ENCODE measurements at places on chromosomes 2 and 18.

- DNase-seq = no peak
Observed at GRCh38 chr2:135641156-135642068, 100.2 kb upstream of the UBXN4 start.

DNA sequence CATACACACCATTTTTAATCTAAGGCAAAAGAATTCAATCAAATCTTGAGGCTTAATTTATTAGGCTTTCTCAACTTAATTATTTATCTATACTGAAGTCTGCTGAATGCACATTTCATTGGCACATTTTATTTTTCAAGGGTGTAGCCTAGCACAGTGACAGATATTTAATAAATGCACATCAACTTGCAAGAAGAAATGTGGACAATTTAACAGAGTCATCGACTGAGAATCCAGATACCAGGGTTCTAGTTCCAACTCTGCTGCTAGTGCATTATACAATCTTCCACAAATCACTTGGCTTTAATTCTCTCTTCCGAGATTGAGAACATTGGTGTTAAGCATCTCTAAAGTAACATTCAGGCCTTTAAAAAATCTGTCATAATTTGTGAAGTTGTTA lies 88.5 kb upstream of the RBBP8 start:
- DNase-seq = no peak

- no peak for DNase-seq
Observed at GRCh38 chr2:172248785-172249187, 146.1 kb upstream of the DLX2 start.

DNA sequence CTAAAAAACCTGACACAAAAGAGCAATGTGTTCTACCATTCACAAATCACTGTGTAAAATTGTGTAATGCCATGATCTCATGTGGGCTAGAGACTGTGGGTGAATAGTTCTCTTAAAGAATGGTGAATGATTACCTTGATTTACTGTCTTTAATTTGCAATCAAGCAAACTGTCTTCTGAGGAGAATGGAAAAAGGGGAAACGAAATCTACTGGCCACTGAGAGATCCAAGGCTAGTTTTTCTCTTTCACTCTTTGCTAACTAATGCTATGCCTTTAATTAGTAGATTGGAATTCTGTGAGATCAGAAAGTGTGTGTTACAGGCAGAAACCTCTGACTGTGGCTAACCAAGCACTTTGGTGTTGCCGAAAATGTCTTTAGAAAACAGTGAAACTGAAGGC lies 422.7 kb downstream of the TGIF1 start:
- no peak for DNase-seq

DNA sequence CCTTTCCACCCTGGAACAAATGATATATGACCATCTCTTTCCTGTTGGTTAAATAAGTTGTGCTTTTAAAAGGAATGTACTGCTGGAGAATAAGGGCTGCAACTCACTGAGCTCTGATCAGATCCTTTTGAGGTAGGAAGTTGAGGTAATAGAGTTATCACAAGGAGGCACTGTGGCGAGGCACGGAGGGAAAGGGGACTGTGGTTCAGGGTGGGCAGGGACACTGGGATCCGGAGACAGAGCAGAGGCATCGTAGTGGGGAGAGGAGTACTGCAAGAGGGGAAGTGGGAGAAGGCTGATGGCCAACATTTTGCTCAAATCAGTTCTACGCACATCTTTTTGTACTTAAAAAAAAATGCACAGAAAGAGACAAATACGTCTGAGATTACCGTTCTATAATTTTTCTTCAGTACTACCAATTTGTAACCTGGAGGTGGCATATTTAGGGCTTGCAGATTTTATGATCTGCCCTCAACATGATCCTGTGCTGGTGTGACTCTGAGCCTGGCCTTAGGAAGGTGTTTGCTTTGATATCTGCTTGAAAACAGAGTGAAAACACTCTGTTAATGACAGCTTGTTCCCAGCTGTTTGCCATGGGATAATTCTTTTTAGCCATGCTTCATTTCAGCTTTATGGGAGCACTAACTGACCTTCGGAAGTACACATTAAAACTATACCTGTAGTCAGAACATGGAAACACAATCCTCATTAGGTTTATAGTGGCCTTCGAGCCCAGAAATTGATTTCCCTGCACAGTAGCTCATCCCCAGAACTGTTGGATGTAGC lies 168.1 kb downstream of the KCNE4 start:
- DNase-seq = no peak

DNA sequence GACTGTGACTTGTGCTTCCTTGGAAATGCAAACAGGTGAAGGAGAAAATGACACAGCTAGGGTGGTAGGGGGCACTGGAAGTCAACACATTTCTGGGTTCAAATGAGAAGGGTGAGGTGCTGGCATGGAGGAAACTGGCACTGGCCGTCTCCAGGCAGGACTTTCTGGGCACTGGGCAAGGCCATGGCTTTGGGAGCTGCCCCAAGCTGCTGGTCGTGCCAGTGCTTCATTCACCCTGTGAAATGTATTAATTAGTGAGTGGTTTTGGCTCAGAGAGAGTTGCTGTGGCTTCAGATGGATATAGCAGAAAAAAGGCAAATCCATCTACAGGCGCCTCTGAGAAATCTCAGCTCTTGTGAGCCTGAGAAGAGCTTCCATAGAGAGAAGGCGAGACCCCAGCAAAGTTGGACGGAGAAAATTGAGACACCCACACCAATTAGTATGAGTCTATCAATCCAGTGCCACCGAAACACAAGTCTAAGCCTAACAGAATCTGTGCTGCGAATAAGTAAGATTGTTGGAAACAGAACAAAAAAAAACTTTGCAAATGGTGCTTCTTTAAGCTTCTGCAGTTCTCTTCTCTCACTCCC lies 202.1 kb upstream of the TNP1 start:
- DNase-seq = no peak

DNA sequence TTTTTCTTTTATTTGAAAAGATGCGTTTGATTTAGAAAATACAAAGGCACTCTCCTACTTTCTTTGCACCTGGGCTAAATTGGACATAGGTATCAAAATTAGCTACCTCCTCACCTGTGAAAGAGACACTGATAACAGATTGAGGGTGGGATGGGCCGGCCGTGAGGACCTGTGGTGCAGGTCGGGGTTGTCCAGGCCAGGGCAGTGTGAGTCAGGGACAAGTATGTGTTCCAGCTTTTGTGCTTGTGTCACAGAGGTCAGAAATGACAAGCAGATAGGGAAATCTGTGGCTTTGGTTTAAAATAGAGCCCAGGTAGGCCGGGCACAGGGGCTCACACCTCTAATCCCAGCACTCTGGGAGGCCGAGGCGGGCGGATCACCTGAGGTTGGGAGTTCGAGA lies 22.6 kb downstream of the MYL12B start:
- no peak for DNase-seq

GRCh38 chr2:239013678-239013976 lies 165.7 kb downstream of the TWIST2 start:
- DNase-seq = no peak

GRCh38 chr2:18518116-18519111 lies 42.0 kb downstream of the RDH14 start:
- no peak for DNase-seq

GRCh38 chr2:160650196-160651118 lies 156.8 kb upstream of the RBMS1 start:
- no peak for DNase-seq

GRCh38 chr2:149155196-149155969 lies 116.9 kb downstream of the LYPD6B start:
- no peak for DNase-seq

DNA sequence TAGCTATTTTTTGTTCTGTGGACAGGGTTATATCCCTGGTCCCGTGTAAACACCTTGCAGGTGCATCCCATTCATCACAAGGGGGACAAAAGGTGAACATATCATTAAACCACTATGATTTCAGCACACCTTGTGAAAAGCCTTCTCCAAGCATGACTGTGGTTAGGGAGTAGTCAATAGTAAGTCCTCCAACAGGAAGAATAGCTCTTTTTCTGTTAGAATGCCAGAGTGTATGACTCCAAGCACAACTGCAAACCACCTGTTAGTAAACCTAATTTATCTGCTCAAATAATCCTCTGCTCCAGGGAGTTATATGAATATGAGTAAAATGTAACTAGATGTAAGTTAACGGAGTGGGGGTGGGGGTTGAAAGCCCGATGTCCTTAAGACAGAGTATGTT lies 240.5 kb downstream of the AGPS start:
- DNase-seq = no peak

DNA sequence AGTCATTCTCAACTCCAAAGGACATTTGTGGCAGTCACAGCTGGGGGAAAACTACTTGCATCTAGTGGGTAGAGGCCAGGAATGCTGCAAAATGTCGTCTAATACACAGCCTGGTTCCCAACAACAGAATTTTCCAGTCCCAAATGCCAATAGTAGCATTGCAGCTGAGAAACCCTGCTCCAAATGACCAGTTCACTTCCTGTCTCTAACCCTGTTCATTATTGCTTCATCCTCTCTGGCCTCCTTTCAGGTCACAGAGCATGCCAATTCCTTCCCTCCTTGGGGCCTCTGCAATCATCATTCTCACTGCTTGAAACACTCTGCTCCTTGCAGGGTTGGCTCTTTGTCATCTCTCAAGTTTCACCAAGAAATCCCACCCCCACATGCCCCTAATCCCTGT lies 139.1 kb downstream of the IRS1 start:
- DNase-seq = no peak

GRCh38 chr2:238079874-238080327 lies 19.1 kb downstream of the SCLY start:
- no peak for DNase-seq

- peak; percentile 11 for DNase-seq
Observed at GRCh38 chr2:239600001-239600593, 199.3 kb upstream of the HDAC4 start.

- DNase-seq = no peak
Observed at GRCh38 chr18:59101830-59102414, 37.8 kb upstream of the SEC11C start.

DNA sequence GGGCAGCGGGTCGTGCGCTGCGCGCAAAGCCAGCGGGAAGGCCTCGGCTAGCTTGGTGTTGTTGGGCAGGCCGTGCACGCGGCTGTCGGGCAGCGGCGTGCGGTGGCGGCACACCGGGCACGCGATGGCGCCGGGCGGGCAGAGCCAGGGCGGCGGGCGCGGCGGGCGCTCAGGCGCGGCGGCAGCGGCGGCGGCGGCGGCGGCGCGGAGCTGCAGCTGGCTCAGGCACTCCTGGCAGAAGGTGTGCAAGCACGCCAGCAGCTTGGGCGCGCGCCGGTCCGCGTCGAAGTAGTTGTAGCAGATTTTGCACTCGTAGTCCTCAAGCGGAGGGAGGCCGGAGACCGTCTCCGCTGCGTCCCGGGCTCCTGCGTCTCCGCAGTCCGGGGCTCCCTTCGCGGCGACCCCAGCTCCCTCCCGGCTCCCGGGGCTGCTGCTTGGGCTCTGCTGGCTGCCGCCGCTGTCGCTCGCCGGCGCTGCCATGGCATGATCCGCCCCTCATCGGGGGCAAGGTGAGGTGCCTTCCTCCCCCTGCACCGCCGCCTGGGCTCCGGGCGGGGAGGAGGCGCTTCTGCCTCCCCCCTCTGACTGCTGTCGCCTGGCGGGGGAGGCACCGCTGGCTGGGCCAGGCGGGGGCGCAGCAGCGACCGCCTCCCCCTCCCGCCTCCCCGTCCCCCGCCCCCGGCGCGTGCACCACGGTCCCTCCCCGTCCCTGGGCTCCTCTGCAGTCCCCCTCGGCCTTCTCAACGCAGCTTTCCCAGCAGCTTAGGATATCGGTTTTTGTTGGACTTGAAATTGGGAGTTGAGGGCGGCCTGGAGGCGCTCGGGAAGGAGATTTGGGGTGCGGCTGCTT lies 21.0 kb upstream of the PAX3 start:
- no peak for DNase-seq

GRCh38 chr18:62339106-62339988 lies 14.2 kb downstream of the TNFRSF11A start:
- DNase-seq = peak; percentile 45

- no peak for DNase-seq
Observed at GRCh38 chr2:233221378-233222063, 30.0 kb upstream of the ATG16L1 start.

DNA sequence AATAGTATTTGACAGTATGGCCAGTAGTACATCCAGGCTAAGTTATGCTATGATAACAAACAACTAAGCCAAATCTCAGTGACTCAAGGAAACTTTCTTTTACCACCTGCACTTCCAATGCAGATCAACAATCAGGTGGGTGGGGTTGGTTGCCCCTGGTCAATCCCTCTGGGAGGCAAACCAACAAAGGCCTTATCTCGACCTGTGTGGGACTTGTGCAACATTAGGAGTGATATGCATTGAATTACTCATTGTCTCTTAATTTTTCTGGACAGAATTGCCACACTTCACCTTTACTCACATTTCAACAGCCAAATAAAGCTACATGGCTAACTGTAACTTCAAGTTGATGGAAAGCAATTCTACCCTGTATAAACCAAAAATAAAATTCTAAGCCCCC lies 1049.3 kb upstream of the CDH2 start:
- DNase-seq = no peak

GRCh38 chr2:174012347-174013314 lies 47.5 kb upstream of the SP3 start:
- DNase-seq = peak; percentile 28

- DNase-seq = peak; percentile 39
Observed at GRCh38 chr2:144510294-144510991, 9.5 kb downstream of the ZEB2 start.

GRCh38 chr2:65033178-65033577 lies 23.0 kb upstream of the CEP68 start:
- DNase-seq = no peak

GRCh38 chr18:24923138-24923537 lies 428.8 kb downstream of the ZNF521 start:
- no peak for DNase-seq

DNA sequence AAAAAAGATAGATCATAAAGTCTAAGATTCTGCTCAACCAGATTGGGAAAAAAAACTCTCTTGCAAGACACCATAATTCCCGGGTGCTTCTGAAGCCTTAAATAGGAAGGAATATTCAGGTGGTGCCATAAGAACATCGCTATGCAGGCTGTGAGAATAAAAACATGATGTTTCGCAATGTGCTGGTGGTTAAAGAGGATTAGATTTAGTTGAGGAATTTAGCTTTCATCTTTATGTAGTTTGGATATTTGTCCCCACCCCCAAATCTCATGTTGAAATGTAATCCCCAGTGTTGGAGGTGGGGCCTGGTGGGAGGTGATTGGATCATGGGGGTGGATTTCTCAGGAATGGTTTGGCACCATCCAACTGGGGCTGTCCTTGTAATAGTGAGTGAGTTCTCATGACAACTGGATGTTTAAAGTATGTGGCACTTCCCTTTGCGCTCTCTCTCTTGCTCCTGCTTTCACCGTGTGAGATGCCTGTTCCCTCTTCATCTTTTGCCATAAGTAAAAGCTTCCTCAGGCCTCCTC lies 132.2 kb downstream of the AKAIN1 start:
- no peak for DNase-seq
